Stimulated activated CD4-positive, alpha-beta T cell treated with anti-CD3 and anti-CD28 coated beads, Interleukin-2, amount 100 ng/mL, for 4 hours (primary cell): ENCODE measurements at places on chromosomes 6 and 20.

DNA sequence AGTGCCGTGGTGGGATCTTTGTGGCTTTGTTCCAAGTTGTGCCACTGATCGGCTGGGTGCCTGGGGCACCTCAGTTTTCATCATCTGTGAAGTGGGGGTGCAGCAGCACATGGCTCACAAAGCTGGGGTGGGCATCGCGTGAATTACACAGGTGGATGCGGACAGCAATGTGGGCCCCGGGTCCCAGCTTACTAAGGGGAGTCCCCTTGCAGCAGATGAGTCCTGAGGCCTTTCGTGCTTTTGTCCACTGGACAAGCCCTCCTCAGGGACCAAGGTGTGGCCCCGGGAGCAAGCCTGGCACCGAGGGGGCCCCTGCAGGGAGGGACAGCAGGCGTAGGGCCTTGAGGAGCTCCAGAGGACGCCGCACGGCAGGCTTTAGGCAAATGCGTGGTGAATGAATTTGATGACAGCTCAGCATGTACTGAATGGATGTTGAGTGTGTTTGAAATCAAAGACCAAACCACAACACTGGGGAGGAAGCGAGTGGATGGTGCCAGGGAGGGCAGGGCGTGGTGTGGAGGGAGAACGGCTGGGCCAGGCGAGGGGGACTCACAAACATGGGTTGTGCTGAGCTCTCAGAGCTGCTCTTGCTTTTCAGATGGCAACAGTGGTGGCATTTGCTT is 53.2 kb downstream of the IRF4 start:
- DNase-seq: peak; percentile 52

- DNase-seq: no peak
Measured at GRCh38 chr6:137121401-137121997, 51.9 kb downstream of the IL22RA2 start.

DNA sequence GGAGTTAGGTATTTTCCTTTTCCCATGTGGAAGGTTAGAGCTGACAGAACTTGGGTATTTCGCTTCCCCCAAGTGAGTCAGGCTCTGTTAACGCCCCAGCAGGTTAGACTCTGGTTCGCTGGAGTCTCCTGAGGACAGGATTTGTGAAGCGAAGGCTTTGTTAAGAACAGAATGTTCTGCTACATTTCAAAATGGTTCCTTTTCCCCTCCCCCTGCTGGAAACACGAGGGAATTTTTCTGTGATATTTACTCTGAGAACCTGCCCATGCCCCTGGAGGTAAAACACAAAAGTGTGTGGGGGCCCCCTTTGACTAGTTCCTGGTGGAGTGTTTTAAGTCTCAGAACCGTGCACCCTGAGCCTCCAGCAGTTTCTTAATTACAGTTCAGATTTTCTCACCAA is 731.4 kb upstream of the CITED2 start:
- DNase-seq: no peak

GRCh38 chr6:128144320-128144719 is 243.5 kb upstream of the THEMIS start:
- no peak for DNase-seq

GRCh38 chr20:63022501-63022900 is 15.7 kb upstream of the BHLHE23 start:
- DNase-seq: no peak

- no peak for DNase-seq
Measured at GRCh38 chr6:99446076-99446475, 21.0 kb upstream of the PNISR start.

- no peak for DNase-seq
Measured at GRCh38 chr6:25242567-25242966, 36.6 kb upstream of the CARMIL1 start.

DNA sequence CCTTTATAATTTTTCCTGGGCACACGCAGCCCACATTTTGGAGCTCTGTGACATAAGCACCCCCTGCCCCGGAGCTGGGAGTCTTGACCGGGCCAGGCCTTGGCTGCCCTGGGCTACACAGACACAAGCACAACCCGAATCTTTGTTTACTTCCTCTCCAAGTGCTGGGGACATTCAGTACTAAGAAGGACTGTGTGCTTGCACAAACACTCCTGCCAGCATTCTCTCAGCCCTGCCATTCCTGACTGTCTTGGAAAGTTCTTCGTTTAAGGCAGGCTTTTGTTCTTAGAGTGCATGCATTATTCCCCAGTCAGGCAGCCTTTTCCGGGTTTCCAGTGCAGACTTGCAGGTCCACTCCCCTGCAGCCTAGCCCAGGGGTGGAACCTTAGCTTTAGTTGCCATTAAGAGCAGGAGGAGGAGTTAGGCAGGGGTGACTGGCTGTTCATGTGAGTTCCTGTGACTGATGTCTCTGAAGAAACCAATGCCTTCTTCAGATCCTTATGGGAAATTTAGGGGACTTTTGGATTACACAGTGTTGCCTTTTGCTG is 28.6 kb downstream of the FOXO3 start:
- no peak for DNase-seq

DNA sequence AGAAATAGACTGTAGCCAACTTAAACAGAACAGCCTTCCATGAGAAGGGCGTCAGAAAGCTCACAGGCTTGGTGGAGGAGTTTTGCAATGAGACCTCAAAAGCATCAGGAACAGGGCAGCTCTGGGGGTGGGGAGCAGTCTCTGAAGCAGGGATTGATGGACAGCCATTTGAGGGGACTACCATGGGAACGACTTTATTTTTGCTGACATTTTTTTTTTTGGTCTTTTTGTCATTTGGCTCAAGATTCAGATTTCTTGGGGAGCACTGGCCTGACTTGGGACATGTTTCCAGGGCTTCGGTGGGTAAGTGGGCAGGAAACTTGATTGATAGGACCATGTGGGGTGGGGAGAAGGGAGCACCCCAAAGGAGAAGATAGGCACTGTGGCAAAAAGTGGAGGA is 32.1 kb upstream of the SCP2D1 start:
- no peak for DNase-seq

DNA sequence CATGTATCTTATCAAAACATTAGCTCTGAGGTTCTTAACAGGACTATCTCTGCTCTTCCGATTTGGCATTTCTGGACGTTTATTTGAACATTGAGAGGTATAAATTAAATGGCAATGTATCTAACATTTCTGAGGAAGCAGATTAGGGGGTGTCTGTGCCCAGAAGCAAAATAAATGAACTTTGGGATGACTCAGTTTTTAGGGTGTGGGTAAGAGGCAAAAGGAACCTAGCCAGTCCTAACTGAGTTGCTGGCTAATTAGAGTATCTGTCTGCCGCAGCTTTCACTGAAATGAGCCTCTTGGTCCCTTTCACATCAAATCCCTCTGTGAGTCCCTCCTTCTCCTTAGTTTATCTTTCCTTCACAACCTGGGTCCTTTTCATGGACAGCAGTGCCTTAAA is 1.1 kb downstream of the RNF144B start:
- no peak for DNase-seq

GRCh38 chr6:166774770-166775169 is 147.7 kb upstream of the RPS6KA2 start:
- no peak for DNase-seq

- no peak for DNase-seq
Measured at GRCh38 chr6:20092071-20092566, 120.2 kb downstream of the MBOAT1 start.

- DNase-seq: no peak
Measured at GRCh38 chr6:3398755-3399696, 57.8 kb downstream of the SLC22A23 start.

GRCh38 chr6:38796850-38797249 is 81.7 kb downstream of the DNAH8 start:
- no peak for DNase-seq

- no peak for DNase-seq
Measured at GRCh38 chr6:148491638-148492251, 149.1 kb downstream of the SASH1 start.

- DNase-seq: no peak
Measured at GRCh38 chr20:37265152-37265551, 3.5 kb upstream of the GHRH start.

DNA sequence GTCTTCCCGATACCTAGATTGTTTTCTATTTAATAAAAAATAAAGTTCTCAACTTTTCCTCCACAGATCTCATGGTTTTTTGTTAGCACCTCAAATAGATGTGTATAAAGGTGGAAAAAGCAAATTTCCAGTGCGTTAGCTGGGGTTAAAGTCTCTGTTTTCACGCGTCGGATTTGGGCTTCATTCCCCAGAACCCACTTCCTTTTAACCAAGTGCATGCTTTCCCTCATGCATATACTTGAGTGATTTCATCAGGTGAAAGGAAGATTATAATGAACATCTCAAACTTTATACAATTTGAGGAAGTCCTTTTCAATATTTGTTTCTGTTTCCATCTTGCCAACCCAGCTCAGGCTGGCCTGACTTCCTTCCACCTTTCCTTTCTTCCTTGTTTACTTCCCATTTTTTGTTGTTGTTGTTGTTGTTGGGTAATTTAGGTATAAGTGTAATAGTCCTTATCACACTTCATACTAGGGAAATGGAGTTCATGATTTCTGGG is 43.9 kb upstream of the GGTLC1 start:
- no peak for DNase-seq

DNA sequence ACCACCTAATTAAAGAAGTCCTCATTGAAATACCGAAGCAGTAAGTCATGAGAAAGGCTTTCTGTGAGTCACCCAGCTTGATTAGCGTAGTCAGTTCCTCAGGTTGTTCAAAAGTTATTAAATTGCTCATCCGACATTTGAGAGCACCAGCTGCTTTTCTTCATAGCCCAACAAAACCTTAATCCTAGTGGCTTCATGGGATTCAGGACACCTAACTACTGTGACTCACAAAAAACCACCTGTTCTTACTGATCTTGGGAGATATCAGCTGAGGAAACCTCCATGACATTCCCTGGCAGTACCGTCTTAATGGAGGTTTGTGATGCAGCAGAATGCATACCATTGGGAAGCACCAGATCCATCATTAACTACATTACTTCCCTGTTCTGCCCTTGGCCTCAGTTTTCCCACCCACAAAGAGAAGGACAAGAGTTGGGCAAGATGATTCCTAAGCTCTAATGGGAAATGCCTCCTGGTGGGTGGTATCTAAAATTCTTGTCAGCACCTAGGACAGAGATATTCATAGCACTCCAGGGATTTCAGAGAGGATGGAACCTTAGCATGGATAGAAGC is 103.8 kb downstream of the KHDC1L start:
- DNase-seq: no peak

DNA sequence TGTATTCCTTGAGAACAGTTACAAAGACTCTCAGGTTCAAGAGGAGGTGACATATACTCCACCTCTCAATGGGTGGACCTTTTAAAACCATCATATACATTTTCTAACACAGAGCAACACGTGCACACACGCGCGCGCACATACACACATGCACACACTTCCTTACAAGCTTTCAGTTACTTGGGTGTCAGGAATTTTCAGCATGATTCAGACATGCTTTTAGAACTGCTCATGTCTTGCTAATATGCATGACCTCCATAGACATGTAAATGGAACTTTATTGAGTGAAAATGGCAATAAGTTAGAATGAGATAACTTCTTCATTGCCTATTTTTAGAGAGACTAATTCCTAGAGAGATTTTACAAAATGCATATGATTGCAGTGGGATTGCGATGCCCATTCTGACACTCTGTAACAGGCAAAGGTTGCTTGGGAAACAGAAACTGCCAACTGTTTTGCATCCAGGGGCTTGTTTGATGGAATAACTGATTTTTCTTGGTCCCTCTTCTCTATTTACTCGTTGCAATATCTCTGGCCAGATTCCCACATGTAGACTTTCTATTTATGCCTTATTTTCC is 531.4 kb upstream of the RNF217 start:
- DNase-seq: no peak

DNA sequence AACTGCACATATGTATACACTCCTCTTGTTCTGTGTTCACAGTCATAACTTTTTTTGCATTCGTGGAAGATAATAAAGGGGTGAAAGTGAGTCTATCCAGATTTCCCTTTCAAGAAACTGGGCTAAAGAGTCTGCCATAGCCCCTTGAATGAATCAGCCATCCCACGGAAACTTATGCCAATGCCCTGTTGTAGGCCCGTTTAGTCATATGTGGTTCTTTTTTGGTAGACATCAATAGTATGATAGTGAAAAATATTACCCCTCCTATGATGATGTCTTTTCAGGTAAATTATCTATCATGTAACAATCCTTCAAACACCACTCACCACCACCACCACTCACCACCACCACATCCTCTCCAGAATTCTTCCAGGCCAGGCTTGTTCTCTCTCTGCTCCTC is 99.9 kb upstream of the MYLIP start:
- DNase-seq: no peak

- no peak for DNase-seq
Measured at GRCh38 chr6:16480763-16481560, 242.6 kb downstream of the GMPR start.

GRCh38 chr6:145292066-145292465 is 443.3 kb downstream of the EPM2A start:
- DNase-seq: no peak

- DNase-seq: no peak
Measured at GRCh38 chr6:128600397-128600951, 80.1 kb upstream of the PTPRK start.

DNA sequence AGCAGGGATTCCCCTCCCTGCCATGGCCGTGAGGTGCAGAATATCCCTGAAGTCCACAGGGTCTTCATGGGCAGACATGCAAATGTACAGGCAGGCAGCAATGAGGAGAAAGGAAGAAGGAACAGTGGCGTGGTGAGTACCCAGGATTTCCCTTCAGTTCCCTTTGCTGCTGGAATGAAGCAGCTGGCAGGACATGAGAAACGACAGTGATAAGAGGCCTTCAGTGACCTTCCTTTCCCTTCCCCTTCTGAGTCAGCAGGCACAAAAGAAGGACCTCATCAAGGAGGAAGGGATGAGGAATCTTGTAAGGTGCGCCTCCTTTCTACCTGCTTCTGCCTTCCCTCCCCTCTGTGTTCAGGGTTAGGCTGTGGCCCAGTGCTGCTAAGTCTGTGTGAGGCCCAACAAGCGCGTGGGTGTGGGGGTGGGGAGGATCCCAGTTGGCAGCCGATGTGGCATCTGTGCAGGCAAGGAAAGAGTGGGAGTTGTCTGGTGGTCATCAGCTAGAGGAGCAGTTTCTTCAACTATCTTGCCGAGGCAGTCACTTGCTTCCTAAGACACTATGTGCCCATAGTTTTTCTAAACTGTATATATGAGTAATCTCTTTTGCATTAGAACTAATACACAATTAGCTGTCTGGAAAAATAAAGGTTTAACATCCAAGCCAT is 29.5 kb upstream of the FBXO9 start:
- DNase-seq: no peak

GRCh38 chr6:20542927-20543602 is 8.8 kb downstream of the CDKAL1 start:
- DNase-seq: no peak

GRCh38 chr20:58235010-58235409 is 6.6 kb upstream of the ANKRD60 start:
- DNase-seq: no peak
